ENCODE measurements at places on chromosomes 11 and 22. TPM values are rescaled to one million over a fixed set of nuclear protein-coding genes. Genes with fewer than 3 reads are reported as not detected.

The PGA5 gene
- total RNA-seq: not detected

- H3K4me3 ChIP-seq: no peak overlapping the region
- no peak for DNase-seq
- no peaks in the 10 kb centered on the region for H3K36me3 ChIP-seq
- peak overlapping the region; percentile 83 for H3K27ac ChIP-seq
- no peaks in the 10 kb centered on the region for H3K4me1 ChIP-seq
Measured at GRCh38 chr11:64092111-64092760, 56.5 kb downstream of the FLRT1 start.

- no peak overlapping the region for H3K27ac ChIP-seq
- no peak for DNase-seq
- no peaks in the 10 kb centered on the region for H3K27me3 ChIP-seq
Measured at GRCh38 chr11:106540001-106540400, 462.5 kb downstream of the AASDHPPT start.

The C1QTNF6 gene
- total RNA-seq: 2.6 TPM

DNA sequence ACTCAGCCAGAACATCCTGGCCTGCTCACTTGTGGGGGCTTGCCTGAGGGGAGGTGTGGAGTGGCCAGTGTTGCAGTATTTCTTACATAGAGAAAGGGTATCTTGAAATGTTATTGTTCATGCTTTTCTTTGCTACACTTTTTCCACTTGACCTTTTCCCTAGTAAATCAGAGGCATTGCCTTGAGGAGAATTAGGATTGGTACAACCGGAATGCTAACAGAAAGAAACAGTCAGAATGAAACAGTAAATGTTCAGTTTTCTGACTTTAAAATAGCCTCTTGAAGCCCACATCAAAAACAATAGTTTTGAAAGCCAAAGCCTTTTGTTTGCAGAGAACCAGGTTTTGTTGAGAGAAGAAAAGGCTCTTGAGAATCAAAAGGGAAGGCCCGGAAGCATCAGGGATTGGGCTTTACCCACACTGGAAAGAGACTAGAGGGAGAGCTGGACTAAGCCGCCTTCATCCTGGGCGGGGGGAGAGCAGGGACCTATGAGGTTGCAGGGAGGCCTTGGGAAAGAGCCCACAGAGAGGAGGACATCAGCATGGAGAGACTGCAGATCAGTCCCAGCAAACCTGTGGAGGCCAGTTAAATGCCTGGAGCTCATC, 12.4 kb downstream of the ADM start:
- no peak for DNase-seq
- no peak overlapping the region for H3K4me3 ChIP-seq
- peak overlapping the region; percentile 54 for H3K27ac ChIP-seq
- no peaks in the 10 kb centered on the region for H3K36me3 ChIP-seq
- peaks cover 7% of the 10 kb centered on the region for H3K4me1 ChIP-seq

GRCh38 chr22:44615602-44616180, 86.3 kb upstream of the PRR5 start:
- H3K27ac ChIP-seq: no peak overlapping the region
- DNase-seq: no peak
- H3K36me3 ChIP-seq: no peaks in the 10 kb centered on the region
- H3K4me3 ChIP-seq: no peak overlapping the region

- no peak for DNase-seq
- peak overlapping the region; percentile 84 for H3K4me3 ChIP-seq
- H3K27me3 ChIP-seq: no peaks in the 10 kb centered on the region
- H3K27ac ChIP-seq: peak overlapping the region; percentile 95
- no peaks in the 10 kb centered on the region for H3K36me3 ChIP-seq
Measured at GRCh38 chr11:57638811-57639320, 10.8 kb downstream of the YPEL4 start.

- no peaks in the 10 kb centered on the region for H3K4me1 ChIP-seq
- no peak for DNase-seq
- no peak overlapping the region for H3K4me3 ChIP-seq
- H3K27me3 ChIP-seq: no peaks in the 10 kb centered on the region
- no peaks in the 10 kb centered on the region for H3K36me3 ChIP-seq
Measured at GRCh38 chr11:133254601-133255000, 277.7 kb downstream of the OPCML start.

- no peak for DNase-seq
- H3K27ac ChIP-seq: no peak within 1 kb of the TSS
- no peaks in the 10 kb centered on the region for H3K4me1 ChIP-seq
- no peaks in the 10 kb centered on the region for H3K36me3 ChIP-seq
- peaks cover 43% of the 10 kb centered on the region for H3K27me3 ChIP-seq
Measured at GRCh38 chr22:19723232-19723982, at the start of gene GP1BB. TSS of gene GP1BB (plus strand) at chr22:19723539. CDS start at chr22:19723570, 31 bp downstream.

The CDHR5 gene
- total RNA-seq: not detected
